ENCODE measurements at places on chromosomes 2 and 18.

GRCh38 chr2:102834523-102835273, 72.9 kb downstream of the TMEM182 start:
- no peak for DNase-seq

GRCh38 chr2:163626639-163627109, 109.1 kb downstream of the FIGN start:
- DNase-seq = no peak

GRCh38 chr18:10035281-10035991, 121.6 kb downstream of the VAPA start:
- no peak for DNase-seq

DNA sequence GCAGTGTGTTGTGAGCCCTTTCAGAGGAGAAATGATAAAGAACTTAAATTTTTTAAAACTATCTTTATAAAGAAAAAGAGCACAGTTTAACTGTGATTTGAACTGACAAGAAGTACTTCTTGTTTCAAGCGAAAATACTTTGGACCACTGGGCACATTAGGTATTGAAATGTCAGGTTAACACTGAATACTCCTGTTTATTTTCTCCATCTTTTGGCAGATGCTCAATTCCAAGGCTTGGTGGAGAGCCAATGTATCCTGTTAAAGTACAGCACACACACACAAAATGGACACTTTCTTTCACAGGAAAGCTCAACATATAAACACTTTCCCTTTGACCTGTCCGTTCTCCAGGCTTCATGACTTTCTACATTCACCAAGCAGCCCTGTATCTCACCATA, 32.6 kb upstream of the SP3 start:
- peak; percentile 29 for DNase-seq

DNA sequence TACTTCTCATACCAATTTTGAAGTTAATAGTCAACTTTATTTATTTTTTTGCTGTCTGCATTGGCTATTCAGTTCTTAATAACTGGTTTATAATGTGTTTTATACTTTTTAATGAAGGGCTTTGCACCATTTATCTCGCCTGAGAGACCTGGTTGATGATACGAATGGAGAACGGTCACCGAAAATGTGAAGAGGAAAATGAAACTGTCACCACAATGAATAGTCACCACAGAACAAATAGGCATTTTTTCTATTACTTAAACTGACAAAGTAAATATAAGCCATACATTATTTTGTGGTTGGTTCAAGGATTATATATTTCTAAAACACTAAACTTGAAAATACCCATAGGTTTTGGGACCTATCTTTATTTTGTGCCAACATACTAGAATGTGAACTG, 20.4 kb downstream of the C18orf54 start:
- no peak for DNase-seq

GRCh38 chr2:19826874-19827273, 74.9 kb downstream of the TTC32 start:
- no peak for DNase-seq

GRCh38 chr18:74989134-74989533, 219.8 kb downstream of the PTGR3 start:
- no peak for DNase-seq

DNA sequence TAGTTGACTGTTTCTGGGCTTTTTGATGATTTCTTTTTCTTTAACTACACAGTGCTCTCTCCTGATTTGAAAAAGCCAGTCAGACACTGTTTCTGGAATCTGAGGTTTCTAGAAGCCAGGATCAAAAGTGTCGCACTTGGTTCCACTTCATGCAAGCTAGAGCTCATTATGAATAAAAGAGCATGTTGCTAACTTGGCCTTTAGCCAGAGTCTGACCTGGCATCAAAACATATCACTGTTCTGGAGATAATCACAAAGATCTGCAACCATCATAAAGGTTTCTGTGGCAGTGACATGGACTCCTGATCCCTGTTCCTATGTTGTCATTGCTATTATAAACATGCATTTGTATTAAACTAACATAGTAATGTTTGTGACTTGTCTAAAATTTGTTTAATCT, 76.1 kb upstream of the MAPRE2 start:
- no peak for DNase-seq

DNA sequence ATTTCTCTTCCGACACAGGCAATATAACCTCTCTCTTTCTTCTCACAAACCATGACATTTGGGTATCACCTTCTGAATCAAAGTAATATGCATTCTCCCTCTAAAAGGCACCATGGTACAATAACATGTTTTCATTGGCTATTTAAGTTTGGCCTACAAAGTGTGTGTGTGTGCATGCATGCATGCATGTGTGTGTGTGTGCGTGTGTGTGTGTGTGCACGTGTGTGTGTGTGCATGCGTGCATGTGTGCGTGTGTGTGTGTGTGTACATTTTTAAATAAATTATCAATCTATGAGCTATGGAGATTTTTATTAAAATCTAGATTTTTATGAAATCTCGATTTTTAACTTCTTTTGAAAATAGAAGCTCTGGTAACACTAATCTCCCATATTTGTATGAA, 745.3 kb upstream of the ZEB2 start:
- DNase-seq = no peak

- DNase-seq = no peak
Measured at GRCh38 chr2:205913668-205914067, 172.3 kb downstream of the INO80D start.

DNA sequence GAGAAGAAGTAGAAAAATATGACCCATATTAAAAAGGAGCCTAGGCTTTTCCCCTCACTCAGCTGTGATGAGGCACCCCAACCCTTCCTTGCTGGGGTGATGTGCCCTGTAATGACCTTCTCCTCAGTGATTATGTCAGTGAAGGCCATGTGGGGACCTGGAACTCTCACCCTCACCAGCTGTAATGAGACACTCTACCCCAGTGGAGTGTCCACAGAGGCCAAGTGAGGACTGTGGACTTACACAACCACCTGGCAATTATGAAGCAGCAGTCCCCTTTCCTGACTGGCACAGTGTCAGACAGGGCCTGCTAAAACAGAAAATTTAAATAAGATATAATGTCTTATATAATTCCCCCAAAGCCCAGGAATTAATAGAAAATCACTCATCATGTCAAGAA, 54.2 kb downstream of the SEMA4F start:
- peak; percentile 7 for DNase-seq

GRCh38 chr2:168401771-168402170, 54.3 kb upstream of the CERS6 start:
- no peak for DNase-seq

GRCh38 chr2:65350651-65351056, 81.7 kb downstream of the SPRED2 start:
- DNase-seq = peak; percentile 9

DNA sequence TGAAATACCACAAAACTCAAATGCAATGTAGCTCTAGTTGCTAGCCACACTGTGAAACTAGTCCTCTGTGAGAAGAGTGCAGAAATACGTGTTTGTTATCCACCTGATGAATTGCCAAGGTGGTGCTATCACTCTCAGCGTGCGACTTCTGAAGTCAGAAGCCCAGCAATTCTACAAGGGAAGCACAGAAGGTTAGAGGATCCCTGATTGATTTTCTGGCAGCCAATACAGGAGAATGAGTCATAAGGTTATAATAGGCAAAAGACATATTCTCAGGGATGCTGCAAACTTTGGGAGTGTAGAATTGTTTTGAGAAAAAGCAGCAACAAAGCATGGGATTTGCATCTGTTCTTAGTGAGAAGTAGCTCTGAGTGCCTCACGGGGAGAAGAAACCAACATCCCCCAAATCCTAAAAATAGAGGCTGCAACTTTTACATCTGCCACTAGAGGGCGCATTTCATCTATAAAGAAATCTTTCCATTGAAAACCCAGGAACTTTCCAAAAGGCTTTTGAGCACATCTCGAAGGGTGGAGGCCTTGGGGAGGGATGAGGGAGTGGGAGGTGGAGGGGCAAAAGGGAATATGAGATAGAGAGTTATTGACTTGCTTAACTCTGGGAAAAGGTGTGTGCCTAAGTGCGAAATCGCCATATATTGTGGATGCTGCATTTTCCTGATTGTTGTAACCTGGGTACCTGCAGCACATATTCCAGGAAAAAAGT, 78.0 kb downstream of the TMEM182 start:
- peak; percentile 41 for DNase-seq

DNA sequence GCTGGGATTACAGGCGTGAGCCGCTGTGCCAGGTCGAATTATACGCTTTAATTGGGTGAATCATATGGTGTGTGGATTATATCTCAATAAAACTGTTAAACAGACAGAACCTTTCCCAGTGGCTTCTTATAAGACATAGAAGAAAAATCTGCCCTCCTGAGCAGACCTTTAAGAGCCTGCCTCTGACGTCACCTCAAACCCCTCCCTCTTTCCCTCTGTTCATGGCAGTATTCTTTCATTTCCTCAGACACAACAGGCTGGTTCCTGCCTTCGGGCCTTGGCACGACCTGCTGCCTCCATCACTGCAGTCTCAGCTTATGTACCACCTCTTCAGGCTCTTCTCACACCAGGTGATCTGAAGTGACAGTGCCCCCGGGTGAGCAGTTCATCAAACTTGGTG, 14.0 kb upstream of the PDIA6 start:
- DNase-seq = no peak

- no peak for DNase-seq
Measured at GRCh38 chr2:59005836-59006615, 764.9 kb upstream of the FANCL start.

- DNase-seq = no peak
Measured at GRCh38 chr2:159168707-159169106, 117.8 kb downstream of the WDSUB1 start.

- no peak for DNase-seq
Measured at GRCh38 chr2:241130316-241130715, 19.0 kb downstream of the PASK start.

GRCh38 chr18:12694032-12694431, 8.5 kb downstream of the CEP76 start:
- DNase-seq = no peak

- DNase-seq = no peak
Measured at GRCh38 chr18:36312806-36313395, 15.4 kb downstream of the FHOD3 start.

DNA sequence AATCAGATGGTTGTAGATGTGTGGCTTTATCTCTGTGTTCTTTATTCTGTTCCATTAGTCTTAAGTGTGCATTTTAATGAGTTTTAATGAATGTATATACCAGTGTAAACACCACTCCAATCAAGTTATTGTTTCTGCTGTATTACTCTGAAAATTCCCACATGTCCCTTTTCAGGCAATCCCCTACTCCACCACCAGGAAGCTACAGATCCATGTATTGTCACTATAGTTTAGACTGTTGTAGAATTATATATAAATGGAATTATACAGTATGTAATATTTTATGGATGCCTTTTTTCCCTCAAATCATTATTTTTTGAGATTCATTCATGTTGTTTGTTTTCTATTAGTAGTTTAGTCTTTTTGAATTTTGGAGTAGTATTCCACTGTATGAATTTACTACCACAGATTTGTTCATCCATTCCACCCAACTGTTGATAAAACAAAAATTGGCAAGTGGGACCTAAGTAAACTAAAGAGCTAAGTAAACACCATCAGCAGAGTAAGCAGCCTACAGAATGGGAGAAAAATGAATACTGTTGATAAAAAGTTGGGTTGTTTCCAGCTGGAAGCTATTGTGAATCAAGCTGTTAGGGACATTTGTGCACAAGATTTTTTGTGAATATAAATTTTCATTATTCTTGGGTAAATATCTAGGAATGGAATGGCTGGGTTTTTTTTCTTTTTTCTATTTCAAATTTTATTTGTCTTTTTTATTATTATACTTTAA, 262.0 kb downstream of the CAMKMT start:
- no peak for DNase-seq

GRCh38 chr2:143974262-143974661, 545.7 kb downstream of the ZEB2 start:
- DNase-seq = no peak

DNA sequence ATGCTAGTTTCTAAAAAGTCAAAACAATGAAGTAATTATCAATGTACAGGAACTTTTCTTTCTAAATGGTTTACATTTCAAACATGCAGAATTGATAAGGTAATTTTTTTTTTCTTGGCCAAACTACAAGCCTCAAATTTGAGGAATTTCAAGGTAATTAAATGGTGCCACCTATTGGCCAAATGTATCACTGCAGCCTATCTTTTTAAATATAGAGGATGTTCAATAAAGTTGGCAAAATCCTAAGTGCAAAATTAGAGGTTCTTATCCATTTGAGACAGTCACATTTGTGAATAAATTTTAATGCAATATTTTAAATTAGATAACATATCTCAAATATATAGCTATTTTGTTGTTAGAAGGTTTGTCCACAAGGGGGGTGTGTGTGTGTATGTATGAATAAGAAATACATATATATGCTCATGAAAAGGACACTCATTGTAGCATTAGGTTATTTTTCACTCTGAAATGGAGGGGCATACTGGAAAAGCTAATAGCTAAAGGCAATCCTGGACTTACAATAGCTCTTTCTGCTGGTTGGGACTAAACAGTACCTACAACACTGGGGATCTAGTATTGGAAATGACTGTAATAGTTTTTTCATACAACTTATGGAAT, 26.2 kb downstream of the MMADHC start:
- peak; percentile 31 for DNase-seq

DNA sequence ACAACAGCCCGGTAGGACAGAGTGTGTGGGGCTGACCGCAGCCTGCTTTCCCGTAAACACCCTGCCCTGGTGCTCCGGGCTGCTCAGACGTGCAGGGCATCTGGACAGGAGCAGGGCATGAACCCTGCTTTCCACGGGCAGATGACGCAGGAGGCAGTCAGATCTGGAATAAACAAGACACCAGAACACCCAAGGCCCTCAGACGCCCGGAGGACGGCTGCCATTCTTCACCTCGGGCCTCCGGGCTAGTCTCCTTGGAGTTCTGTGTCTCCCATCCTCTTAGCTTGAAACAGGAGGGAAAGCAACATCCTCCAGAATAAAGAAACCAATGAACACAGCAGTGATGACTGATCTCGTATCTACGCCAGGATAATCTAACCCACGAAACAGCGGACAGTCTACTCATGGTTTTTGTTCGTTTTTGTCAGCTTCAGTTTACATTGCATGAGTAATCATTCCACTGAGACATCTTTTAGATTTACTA, 7.3 kb downstream of the PXDN start:
- DNase-seq = no peak

GRCh38 chr2:139374296-139374850, 594.2 kb upstream of the NXPH2 start:
- DNase-seq = peak; percentile 4
